Left lung (tissue), 14 donors: ENCODE measurements at places on chromosomes 11 and 22. TPM values are rescaled to one million over a fixed set of nuclear protein-coding genes. Genes with fewer than 3 reads are reported as not detected.

Gene PARVA
- polyA plus RNA-seq: 93.1 TPM

DNA sequence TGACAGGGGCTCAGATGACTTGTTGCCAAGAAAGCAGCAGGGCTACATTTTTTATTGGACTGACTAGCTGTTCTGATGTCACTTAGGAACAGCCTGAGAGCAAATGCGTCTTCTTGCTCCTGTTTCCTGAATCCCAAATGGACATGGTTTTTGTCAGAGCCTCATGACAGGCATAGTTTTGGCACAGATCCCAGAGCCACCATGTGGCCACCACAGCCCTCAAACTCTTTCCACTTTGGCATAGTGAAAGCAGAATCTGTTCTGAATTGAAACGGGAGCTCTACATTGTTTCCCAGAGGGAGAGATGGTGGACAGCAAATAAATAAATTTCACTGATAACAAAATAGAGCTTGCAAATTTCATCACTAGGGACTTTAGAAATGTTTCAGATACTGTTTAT lies 222.2 kb downstream of the C11orf87 start:
- no peak for DNase-seq

DNA sequence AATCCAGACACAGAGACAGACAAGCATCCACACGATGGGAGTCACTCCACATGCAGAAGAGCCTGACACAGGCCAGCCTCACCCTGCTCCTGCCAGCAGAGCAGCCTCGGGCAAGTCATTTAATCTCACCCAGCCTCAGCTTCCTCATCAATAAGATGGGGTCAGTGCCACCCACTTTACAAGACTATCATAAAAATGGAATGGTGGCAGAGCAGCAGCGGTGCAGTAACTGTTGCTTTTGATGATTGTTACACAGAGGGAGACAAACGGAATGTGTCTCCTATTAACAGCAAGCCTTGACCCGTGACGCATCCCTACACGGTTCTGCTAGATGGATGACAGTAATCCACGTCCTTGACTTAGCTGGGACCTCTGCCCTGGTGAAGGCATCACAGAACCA lies 26.0 kb upstream of the ARFGAP3 start:
- DNase-seq: no peak

DNA sequence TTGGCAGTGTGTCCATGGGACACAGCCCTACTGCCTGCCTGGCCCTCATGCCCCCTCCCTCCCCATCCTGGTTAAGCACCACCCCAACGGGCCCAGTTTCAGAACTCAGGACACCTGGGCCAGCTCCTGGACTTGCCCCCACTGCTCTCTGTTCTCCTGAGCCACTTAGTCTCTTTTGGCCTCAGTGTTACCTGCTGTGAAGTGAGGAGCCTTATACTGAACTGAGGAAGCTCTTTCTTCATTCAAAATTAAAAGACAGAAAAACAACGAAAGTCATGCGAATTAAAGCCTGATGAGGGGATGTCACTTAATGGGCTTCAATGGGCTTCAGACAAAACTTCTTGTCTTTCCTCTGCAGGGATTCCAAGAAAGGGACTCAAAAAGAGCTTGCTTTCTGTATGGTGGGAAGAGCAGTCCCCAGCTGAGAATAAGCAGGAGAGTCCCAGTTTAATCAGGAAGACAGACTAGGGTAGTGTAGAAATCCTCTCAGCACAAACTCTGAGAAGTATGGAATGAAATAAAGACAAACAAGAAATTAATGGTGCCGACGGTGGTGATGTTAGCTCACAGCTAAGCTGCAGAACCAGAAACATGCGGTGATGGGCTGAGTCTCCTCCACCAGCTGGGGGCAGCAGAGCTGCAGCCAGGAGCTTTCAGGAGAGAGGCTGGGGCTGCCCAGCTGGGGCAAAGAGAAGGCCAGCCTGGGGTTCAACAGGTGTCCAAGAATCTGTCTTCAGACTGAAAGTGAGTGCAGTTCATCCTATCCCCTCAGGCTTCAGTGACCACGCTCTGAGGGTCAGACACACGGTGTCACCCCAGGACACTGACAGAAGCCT lies 101.0 kb downstream of the GGTLC2 start:
- DNase-seq: no peak

GRCh38 chr22:32775957-32776356 lies 25.5 kb upstream of the TIMP3 start:
- DNase-seq: no peak

Gene OR8D4
- not detected for polyA plus RNA-seq

Gene OR51B5
- 0.41 TPM for polyA plus RNA-seq

GRCh38 chr11:79973721-79974617 lies 533.1 kb upstream of the TENM4 start:
- no peak for DNase-seq
